Posterior cingulate gyrus (tissue), 11 donors: ENCODE measurements at places on chromosomes 1 and 21.

DNA sequence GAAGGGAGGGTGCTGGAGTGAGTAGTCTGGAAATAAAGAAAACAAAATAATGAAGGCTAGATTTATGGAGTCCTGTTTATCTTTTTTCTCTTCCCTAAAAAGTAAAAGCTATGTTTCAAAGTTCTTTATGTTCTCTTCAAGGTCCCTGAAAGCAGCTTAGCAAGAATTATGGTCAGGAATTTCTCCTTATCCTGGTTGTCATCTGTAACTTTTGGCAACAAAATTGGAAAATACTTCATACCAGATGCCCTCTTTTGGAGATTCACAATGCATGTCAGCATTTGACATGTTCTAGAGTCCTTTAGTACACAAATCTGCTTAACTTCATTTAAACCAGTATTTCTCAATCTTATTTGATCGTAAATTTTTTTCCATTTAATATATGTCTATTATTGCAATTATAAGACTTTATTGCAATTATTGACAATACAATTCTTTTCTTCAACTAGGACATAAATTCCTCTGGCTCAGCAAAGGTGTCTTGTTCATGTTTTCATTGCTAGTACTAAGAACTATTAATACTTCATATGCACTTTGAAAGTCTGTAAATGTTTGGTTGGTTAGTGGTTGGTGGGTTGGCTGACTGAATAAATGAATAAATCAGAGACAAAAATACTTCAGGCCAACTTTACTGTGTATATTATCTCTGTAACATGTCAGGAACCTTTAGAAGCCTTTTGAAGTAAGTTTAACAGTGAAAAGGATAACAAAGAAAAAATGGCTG is 101.5 kb downstream of the ATP1B1 start:
- no peak for DNase-seq

GRCh38 chr1:167562702-167563101 is 9.1 kb upstream of the CREG1 start:
- no peak for DNase-seq

DNA sequence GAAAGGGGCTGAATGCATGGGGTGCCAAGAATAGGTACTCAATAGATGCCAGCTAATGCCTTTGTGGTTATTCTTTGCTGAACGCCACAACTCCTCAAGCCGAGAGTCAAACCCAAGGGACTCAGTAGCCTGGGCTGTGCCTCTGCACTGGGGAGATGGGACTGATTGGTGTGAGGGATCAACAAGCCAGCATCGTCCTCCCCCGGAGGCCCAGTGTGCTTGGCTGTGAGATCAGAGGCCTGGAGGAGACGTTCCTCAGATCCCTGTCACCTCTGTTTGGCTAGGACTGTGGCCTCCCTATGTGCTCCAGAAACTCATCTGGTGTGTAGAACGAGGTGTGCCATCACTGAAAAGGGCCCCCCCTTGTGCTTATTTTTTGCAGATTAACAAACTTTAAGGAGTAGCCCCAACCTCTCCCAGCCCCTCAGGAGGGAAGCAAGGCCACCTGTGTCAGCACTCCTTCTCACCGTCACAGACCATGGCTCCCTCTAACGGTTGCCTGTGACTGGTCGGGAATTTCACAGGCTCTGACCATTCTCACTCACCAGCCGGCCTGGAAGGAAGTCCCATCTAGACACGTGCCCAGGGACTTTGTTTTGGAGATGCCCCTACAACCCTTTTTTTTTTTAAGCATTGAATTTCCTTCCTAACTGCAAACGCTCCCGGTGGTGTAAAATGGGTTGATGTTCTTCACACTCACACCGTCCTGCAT is 194.0 kb upstream of the VAMP3 start:
- no peak for DNase-seq

DNA sequence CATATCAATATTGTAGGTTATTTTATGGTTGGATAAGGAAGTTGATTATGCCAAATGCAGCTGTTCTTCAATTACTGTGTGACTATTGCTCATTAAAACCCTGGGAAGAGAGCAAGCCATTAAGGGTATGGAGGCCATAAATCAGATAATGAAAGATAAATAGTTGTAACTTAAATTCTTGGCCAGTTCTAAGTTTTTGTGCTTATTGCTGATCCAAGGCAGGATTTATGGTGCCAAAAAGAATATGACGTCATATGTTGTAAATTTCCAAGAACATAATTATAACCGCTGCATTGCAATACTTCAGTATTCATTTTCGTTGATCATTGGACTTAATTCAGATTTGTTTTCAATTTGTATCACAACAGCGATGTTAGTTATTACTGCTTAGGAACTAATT is 211.6 kb downstream of the LRRC40 start:
- no peak for DNase-seq

DNA sequence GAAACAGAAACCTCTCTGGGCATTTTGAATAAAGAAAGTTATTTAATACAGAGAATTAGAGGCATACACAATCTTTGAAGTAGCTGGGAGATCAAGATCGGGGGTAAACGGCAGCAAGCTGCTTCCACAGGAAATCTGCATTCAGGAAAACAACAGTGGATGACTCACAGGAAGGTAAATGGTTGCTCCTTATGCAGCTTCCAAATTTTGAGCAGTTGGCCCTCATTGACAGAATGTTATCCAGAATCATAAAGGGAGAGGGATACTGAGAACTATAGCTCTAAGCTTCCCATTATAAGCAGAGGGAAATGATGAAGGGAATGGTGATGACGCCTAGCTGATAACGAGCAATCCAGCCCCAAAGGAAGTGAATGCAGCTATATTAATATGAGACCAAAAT is 28.6 kb downstream of the ZMYND12 start:
- no peak for DNase-seq

- DNase-seq, result no peak
These were observed 113.9 kb upstream of the BACE2 start for GRCh38 chr21:41054018-41054578.

GRCh38 chr1:36350659-36351226 is 27.3 kb upstream of the EVA1B start:
- DNase-seq, result peak; percentile 85

DNA sequence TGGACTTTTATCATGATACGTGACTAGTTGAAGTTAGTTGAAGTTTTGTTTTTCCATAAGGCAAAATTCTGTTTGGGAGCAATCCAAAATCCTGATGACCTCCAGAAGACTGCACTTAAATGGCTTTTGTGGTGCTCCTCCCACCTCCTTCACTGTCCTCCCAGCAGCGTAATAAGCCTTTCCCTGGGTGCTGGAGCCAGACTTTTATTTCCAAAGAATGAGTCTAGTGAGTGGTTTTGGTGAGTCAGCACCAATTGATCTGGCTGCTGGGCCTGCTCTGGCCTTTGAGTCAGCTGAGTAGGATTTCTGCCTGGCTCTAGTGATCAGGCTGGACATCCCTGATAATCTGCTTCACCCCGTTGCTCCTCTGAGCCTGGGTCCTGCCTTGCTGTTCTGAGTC is 21.7 kb upstream of the KCND3 start:
- DNase-seq, result no peak

- DNase-seq, result no peak
These were observed 26.3 kb upstream of the BCAR3 start for GRCh38 chr1:93707956-93708355.

GRCh38 chr1:103942029-103942428 is 192.3 kb downstream of the AMY1C start:
- DNase-seq, result no peak

DNA sequence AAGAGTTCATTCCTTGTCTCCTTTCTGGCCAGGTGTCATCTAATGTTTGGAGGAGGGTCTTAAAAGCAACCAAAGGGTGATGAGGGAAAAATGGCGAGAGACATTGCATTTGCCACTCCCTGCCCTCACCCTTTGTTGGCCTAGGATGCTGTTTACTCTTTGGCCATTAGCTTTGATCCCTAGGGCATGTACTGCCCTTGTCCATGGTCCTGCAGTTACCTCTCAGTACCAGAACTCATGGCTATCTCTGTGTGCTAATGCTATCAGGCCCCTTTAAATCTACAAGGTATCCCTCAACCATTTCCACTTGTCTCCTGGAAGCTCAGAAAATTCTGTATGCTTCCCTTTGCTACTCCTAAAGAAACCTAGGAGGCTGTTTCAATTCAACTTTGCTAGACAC is 424.8 kb upstream of the PLXNA2 start:
- no peak for DNase-seq

DNA sequence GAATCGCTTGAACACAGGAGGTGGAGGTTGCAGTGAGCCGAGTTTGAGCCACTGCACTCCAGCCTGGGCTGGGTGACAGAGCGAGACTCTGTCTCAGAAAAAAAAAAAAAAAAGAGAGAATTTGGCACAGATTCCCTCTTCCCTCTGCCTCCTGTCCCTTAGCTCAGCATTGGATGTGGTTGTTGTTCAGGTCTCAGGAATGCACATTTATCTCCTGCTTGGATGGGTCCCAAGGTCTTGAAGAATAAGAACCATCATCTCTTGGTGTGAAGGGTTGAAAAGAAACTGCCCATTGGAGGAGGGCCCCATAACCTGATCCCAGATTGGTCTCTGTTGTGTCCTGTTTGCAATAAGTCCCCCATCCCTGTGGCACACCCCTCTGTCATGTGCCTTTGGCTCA is 34.9 kb downstream of the UBIAD1 start:
- no peak for DNase-seq

GRCh38 chr1:229846351-229846750 is 220.3 kb downstream of the URB2 start:
- no peak for DNase-seq

DNA sequence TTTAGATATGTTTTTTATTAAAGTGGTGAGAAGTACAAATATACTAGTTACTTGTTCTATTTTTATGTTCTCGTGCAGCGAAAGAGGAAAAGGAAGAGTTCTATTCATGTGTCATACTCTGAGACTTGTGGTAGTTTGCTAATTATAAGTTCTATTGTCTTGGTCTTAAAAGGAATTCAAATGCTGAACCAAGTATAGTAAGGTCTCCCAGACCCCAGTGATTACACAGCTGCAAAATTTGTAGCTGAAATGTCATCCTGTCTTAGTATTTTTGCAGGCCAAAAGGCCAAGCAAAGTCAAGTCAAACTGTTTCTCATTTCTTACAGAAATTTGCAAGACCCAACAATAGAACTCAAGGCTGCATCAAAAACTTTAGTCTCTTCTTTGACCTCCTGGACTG is 268.7 kb downstream of the CHRM3 start:
- no peak for DNase-seq

- no peak for DNase-seq
These were observed 108.0 kb downstream of the ENAH start for GRCh38 chr1:225544924-225545323.

- DNase-seq, result no peak
These were observed 6.2 kb downstream of the MYOCOS start for GRCh38 chr1:171628225-171628624.

- no peak for DNase-seq
These were observed 122.4 kb downstream of the MAST2 start for GRCh38 chr1:45925728-45926287.

DNA sequence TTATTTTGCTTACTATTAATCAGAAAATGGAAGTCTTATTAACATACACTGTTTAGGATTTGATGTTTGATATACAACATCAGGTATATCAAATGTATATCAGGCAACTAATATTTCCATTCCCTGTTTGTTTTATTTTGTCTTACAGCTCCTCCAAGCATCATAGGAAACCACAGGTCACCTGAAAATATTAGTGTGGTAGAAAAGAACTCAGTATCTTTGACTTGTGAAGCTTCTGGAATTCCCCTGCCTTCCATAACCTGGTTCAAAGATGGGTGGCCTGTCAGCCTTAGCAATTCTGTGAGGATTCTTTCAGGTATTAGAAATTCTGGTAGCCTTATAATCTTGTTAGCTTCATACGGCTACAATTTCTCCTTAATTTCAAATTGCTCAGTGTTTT is 318.0 kb downstream of the TPR start:
- no peak for DNase-seq
